ENCODE measurements at places on chromosomes 16 and 17. TPM values are rescaled to one million over a fixed set of nuclear protein-coding genes. Genes with fewer than 3 reads are reported as not detected.

Gene TMIGD1
- not detected for total RNA-seq

Gene MYH10
- 273 TPM for total RNA-seq

Gene EVPLL
- not detected for total RNA-seq

Gene HSD17B1
- 4.9 TPM for total RNA-seq

Gene HASPIN
- total RNA-seq, result 1.4 TPM

Gene CDK3
- 0.77 TPM for total RNA-seq

Gene GPR179
- total RNA-seq, result not detected

Gene TEX19
- not detected for total RNA-seq

Gene C17orf50
- not detected for total RNA-seq

Gene PRAC1
- total RNA-seq, result not detected

Gene KRTAP16-1
- total RNA-seq, result not detected

Gene EVPL
- total RNA-seq, result not detected

Gene TPSD1
- total RNA-seq, result not detected

Gene JPH3
- total RNA-seq, result not detected

Gene AATK
- total RNA-seq, result 0.35 TPM

Gene ADPRM
- 6.9 TPM for total RNA-seq

Gene ANKFY1
- total RNA-seq, result 23.6 TPM

Gene OR3A3
- total RNA-seq, result not detected

Gene TCAP
- 3.8 TPM for total RNA-seq

Gene IRX3
- total RNA-seq, result 11.2 TPM

Gene CD68
- total RNA-seq, result 22.7 TPM

Gene QPRT
- 76.7 TPM for total RNA-seq

Gene TMEM238L
- not detected for total RNA-seq

Gene KRT10
- total RNA-seq, result 18.0 TPM

Gene SOX15
- total RNA-seq, result 0.85 TPM

Gene IL21R
- 3.9 TPM for total RNA-seq

Gene DHX8
- 23.7 TPM for total RNA-seq
